ENCODE measurements at places on chromosomes 1 and 21.

GRCh38 chr1:107198561-107198960, 57.7 kb downstream of the NTNG1 start:
- DNase-seq = no peak

GRCh38 chr1:217982331-217983050, 302.6 kb upstream of the RRP15 start:
- DNase-seq = no peak

DNA sequence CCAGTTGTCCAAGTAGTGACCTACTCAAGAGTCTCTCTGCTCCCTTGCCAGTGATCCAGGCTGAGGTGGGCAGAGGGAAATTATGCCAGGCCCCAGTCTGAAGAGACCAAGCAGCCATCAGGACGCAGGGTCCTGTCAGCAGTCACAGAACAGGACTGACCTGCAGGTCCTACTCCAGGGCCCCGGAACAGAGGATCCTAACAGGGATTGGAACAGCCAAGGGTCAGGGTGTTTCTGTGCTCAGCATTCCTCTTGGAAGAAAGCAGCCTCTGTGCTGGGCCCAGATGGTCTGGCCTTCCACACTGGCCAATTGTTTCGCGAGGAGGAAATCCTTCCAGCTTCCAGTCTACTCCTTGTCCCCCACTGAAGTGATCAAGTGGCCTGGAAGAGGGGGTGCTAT, 41.6 kb upstream of the USP1 start:
- DNase-seq = no peak

DNA sequence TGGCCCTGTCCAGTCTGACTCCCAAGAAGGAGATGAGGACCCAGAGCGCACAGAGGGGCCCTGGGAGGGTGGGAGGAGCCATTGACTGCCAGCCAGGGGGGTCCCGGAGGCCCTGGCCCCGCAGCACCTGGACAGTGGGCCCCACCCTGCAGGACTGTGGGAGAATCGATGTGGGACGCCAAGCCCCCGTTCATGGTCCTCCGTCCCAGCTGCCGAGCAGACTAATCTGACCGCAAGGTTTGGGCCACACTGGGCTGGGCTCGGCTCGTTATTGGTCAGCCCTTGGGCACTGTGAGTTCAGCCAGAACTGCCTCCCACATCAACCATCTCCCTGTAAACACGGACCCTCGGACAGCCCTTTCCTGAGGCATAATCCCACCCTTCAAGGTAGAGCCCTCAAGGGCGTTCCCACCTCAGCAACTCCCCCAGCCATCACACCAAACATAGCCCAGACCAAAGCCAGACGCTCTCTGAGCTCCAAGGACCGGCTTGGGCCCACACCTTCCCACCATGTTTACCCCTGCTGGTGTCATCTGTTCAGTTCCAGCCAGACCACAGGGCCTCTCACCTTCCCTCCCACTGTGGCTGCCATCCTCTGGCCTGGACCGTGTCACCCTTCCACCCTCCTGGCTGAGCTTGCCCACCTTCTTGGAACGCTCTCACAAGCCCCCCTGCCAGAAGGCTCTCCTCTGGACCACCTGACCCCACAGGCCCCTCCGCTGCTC, 16.2 kb upstream of the POFUT2 start:
- peak; percentile 26 for DNase-seq

DNA sequence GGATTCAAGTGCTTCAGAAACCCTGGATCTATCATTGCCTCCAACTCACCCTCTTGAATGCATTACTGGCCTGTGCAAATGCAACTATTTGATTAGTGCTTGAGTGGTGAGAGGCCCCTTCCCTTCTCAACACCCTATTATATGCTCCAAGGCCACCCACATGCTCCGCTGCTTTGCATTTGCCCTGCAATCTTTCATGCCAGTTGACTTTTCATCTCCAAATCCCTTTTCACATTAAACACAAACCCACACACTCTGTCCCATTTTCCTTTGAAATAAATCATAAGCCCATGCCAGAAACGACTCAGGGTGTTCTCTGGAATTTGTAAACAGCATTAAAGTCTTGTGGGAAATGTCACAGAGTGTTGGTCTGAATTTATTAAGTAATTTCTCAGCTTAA, 78.9 kb upstream of the CTTNBP2NL start:
- DNase-seq = no peak

- DNase-seq = peak; percentile 36
Observed at GRCh38 chr1:25167269-25168192, 64.8 kb downstream of the SYF2 start.

GRCh38 chr1:83689921-83690868, 308.7 kb downstream of the TTLL7 start:
- DNase-seq = no peak

- no peak for DNase-seq
Observed at GRCh38 chr21:45593162-45594022, 50.1 kb upstream of the PCBP3 start.

DNA sequence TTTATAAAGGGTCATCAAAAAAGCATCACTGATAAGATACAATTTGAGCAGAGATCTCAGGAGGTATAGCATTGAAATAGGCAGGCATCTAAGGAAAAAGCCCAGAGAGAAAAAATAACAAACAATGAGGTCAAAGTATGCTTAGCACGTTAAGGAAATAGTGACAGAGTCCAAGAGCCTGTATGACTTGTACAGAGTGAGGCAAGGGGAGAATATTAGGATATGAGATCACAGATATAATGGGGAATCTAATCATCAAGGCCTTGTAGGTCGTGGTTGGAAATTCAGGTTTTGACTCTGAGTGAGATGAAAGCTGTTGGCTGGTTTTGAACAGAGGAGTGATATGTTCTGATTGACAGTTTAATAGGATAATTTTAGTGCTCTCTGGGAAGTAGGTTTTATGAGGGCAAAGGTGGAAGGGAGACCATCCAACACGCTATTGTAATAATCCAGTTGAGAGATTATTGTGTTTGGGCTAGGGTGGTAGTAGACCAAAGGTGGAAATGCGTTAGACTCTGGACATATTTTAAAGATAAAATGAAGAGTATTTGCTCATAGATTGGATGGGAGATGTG, 644.6 kb upstream of the TMPRSS15 start:
- no peak for DNase-seq

GRCh38 chr1:78607334-78607927, 12.8 kb upstream of the IFI44L start:
- no peak for DNase-seq

DNA sequence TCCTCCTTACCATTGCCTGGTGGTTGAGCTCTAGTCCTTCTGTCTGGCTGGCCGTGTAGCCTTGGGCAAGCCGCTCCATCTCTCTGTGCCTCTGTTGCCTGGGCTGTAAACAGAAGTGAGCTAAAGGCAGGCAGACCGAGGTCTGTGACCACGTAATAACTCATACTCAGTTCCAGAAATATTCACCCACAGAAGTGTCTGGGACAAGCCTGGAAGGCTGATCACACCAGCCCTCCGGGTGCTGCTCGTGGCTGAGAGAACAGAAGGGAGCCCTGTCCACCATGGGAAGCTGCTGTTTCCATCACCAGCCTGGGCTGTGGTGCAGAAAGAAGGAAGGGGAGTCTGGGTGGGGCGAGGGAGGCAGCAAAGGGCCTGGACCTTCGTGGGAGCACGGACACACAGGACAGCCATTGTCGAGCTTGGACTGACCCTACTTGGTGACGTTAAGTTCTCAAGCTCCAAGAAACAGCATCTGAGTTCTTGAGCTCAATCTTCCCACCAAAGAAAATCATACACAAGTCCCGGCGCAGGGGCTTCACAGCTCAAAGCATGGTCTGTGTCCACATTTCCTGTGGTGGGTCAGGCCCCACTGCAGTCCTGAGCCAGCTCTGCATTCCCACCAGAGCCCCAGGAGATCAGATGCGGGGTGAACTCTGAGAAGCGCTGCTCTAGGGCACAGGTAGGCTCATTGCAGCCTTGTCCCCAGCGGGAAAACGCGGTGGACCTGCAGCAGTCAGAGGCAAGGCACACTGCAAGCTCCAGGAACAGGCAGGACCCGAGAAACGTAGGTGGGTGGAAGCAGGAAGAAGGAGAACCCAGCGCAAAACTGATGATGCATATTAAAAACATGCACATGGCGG, 61.8 kb downstream of the RUNX3 start:
- no peak for DNase-seq

- no peak for DNase-seq
Observed at GRCh38 chr1:16922466-16922865, 735 bp downstream of the CROCC start.

GRCh38 chr1:53258216-53258615, 19.9 kb upstream of the MAGOH start:
- DNase-seq = no peak

GRCh38 chr1:61926597-61926996, 184.3 kb downstream of the PATJ start:
- no peak for DNase-seq

DNA sequence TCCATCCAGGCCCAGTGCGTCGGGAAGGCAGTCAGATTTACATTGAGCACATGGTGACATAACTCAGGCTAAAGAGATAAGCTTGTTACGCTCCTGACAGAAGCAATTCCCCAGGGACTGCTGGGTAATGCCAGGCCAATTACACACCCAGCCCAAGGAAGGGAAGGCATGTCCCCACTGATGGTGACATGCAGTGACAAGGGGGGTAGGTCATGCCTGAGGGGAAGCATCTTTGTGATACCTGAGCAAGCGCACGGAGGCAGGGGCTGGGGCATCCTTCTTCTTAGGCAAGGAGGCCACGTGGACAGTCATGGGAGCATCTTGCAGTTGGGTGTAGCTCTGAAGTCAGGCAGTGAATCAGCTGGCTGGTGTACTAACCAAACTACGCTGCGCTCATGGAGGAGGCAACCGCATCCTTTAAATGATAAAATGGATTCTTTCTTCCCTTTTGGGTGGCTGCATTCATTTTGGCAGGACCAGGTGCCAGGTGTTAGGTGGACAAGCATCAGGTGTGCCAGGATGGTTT, 39.6 kb upstream of the GRIK3 start:
- no peak for DNase-seq

DNA sequence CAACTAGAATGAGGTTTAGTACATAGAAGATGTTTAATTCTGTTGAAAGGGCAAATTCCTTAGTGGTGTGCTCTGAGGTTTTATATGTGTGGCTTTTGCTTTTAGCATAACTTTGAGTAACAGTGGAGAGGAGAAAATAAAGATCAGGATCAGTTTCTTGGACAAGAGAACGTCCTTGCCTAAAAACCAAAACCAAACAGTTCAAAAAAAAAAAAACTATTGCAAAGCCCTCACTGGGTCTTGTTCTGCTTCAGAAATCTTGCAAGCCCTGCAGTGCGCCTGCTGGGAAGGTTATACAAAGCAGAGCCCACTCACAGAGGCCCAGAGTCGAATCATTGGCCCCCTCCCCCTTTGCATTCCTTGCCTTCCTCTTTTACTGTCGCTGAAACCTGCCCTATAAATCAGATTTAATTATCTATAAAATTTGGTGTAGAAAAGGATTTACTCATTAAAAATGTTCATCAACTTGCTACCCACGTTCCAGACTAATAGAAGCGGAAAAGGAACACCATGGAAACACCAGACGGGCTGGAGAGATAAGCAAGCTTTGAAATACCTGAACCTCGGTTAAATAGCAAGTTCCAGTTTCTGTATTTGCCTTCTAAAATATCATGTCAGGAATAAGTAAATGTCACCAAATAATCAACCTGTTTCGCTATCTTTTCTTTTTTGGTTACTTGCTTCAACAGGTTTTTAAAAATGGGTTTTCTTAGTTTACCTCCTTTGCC, 201.6 kb upstream of the PTBP2 start:
- DNase-seq = no peak

DNA sequence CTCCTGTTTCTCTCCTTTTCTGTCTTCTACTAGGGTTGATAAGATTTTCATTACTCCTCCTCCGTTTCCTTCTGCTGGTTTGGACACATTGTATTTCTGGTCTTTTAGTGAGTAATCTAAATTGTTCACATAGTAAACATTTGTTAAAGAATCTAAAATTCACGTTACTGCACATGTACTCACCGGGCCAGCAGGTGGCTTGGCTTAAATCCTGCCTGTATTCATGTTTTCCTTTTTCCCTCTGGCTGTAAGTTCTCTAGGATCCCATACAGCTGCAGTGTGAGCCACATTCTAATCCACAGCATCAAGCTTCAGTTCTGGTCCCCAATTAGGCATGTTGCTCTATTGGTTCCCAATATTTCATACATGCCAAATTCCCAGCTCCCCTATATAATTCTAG, 958.3 kb downstream of the ADGRL2 start:
- no peak for DNase-seq

GRCh38 chr1:117613249-117613968, 7.6 kb downstream of the TENT5C start:
- no peak for DNase-seq

- DNase-seq = no peak
Observed at GRCh38 chr1:106178791-106179190, 877.7 kb upstream of the PRMT6 start.

Data from left hindlimb (tissue), 1 donor.